Mesenteric fat pad (tissue), 1 donor: ENCODE measurements at places on chromosomes 7 and 10.

DNA sequence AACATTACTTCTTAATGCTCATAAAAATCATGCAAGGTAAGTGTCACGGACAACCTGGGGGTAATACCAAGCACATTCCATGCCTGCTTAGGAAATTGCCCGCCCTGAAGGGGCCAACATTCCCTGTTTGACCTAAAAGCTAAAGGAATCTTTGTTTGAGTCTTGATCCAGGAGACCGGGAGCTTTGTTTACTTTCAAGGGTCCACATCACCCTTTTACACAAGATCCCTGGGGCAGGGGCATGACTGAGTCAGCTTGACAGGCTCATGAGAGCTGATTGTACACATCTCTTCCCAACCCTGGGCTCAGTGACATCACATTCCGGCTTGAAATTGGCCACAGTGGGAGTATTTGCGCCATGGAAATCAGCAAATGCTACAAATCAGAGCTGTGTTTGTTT is 248.1 kb upstream of the HABP2 start:
- no peak for DNase-seq

DNA sequence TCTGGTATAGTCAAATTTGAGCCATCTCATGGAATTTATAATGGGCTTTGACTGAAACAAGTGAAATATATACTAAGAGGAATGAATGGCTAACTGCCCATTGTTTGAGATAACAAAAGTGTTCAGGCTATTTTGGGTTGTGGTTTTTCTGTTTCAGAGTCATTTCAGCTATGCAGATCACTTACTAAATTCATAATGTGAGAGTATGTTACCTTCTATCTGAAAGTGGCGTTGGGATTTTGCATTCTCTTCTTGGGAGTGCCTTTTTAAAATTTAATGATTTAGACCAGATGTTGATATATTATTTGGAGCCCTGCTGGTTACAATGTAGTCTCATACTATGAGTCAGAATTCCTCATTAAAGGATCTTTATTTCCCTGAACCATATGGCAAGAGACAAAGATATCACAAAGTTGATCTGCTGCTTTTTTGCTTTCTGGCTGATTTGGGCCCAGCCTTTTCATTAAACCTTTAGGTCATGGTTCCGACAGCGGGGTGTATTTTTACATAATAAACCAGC is 10.4 kb downstream of the VCL start:
- no peak for DNase-seq

GRCh38 chr7:47482013-47482875 is 99.7 kb downstream of the TNS3 start:
- DNase-seq: no peak

DNA sequence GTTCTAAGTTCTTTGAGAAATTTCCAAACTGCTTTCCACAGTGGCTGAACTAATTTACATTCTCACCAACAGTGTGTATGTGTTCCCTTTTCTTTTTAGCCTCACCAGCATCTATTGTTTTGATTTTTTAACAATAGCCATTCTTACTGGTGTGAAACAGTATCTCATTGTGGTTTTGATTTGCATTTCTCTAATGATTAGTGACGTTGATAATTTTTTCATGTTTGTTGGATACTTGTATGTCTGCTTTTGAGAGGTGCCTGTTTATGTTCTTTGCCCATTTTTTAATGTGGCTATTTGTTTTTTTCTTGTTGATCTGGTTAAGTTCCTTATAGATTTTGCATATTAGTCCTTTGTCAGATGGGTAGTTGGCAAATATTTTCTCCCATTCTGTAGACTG is 191.4 kb downstream of the AGMO start:
- no peak for DNase-seq

- no peak for DNase-seq
Observed at GRCh38 chr7:154975984-154976383, 26.9 kb downstream of the PAXIP1 start.

GRCh38 chr10:131930150-131930549 is 29.3 kb downstream of the PPP2R2D start:
- peak; percentile 57 for DNase-seq

DNA sequence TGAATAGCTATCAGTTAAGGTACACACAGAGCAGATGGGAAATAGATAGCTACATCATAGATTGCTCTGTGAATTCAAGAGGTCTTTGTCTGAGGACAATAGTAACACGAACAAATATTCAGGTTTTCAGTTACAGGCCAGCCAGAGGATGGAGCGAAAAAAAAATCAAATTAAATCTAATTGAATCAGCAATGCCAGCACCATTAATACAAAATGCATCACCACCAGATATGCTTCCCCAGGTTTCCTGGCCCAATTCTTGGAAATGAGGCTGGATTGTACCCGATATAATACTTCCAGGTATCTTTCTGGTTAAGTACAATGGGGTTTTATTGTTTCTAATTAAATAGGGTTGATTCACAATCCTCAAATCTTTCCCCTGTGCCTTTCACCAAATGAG is 975.8 kb upstream of the AUTS2 start:
- DNase-seq: no peak

GRCh38 chr7:75739796-75740672 is 1.3 kb upstream of the HIP1 start:
- no peak for DNase-seq

DNA sequence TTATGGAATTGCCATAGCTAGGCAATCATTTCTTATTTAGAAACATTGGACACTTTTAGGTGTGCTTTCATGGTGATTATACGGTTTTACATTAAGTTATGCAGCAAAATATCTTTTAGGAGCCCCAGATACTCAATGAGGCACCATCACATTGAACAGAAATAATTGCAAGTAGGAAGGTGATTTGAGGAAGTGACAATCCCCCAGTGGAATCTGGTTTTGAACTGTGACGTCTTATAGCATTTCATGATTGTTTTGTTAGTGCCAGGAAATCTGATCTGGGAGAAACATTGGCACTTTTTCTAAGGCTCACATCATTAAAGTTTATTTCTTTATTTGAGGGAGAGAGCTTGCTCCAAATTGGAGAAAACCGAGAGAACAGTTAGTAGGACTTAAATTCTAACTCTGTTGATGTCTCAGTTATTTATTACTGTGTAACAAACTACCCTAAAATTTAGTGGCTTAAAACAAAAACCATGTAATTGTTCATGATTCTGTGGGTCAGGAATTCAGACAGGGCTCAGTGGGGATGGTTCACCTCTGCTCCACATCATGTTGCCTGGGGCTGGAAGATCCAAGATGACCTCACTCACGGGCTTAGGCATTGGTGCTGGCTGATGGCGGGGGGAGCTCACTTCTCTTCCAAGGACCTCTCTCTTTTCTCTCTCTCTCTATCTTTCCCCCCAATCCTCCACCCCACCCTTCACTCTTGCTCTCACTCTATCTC is 78.2 kb upstream of the STEAP1B start:
- no peak for DNase-seq

DNA sequence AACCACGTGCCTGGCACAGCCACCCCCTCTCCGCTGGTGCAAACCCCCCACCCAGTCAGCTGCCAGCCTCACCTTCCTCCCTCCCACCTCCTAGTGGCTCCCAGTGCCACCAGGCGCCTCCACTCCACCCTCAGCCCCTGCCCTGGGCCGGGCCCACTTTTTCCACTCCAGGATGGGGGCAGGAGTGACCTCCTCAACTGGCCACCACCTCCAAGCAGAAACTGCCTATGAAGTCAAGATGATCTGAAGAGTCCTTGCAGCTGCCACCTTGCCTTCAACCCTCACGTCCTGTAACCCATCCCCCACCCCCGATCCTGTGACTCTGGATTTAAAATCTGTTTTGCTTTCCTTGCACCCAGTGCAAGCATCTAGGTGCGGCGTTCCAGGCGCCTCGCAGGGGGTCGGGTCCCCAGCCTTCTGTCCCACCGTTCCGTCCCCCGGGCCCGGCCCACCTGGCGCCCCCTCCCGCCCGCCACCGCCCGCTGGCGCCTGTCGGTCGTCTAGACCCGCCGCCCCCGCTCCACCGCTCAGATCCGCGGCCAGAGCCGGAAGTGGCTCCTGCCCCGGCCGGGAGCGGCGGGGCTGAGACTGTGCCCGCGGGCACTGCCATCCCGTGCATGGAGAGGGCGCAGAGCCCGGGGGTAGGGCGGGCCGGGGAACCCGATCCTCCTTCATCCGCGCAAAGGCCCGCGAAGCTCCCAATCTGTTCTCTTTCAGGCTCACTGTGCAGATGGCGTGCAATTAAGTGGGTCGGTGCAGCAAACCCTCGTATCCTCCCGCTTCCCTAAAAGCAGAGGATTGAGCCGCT is 51.2 kb upstream of the GTF2I start:
- no peak for DNase-seq

DNA sequence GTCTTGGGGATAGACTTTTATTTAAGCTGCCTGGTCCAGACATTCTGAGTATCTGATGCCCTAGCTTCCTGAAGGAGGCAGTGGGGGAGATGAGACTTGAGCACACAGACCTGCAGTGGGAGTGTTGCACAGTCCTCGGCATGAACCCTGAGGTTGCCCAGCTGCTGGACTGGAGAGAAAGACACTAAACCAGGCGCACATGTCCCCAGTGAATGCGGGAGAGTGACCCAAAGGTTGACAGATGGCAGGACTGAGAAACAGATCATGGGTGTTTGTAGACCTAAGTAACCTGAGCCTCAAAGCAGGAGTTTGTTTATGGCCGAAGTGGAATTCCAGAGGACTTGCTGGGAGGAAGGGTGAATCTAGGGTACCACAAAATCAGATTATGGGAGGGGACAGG is 15.7 kb upstream of the MSRB2 start:
- no peak for DNase-seq

DNA sequence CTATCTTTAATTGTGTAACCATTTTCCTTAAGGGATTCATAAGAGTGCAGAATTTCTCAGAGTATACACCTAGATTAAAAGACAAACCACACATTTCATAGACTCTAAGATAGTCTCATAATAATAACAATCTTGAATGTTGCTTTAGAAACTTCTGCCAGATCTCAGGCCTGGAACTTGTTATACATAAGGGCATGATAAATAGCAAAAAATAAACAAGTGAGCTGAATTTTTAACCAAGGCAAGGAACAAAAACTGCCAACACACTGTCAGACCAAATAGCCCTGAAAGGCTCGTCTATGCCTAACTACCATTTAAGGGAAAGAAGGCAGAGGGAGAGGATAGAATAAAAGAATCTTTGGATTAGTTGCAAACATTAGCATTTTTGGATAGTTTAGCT is 65.8 kb upstream of the SEMA3C start:
- DNase-seq: no peak

DNA sequence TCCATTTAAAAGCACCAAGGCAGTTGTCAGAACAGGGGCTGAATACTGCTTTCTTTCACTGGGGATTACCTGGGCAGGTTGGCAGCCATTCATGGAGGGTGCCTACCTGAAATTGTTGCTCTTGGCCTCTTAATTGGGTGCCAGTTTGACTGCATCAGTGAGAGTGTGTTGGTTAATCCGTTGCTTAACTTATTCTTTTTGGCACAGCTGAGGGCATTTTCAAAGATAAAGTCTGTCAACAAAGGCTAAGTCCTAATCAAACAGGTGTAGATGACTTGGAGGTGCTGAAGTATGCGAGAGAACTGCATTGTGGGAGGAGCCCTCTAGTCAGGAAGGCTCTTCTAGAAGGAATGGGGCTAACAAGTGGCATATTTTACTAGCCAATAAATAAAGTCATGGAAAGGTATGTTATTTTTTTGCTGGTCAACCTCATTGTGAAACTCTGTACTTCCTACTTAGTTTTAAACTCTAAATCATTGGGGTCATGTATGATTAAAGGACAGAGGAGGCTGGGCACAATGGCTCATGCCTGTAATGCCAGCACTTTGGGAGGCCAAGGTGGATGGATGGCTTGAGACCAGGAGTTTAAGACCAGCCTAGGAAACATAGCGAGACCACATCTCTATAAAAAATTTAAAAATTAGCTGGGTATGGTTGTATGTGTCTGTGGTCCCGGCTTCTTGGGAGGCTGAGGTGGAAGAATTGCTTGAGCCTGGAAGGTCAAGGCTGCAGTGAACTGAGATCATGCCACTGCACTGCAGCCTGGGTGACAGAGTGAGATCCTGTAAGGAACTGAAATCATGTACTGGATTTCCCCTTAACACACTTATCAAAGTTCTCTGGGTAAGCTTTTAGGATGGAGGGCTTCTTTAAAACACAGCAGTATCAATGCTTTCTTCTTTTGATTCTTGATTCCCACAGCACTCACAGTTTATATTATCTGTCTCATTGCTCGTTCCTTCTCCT is 134.1 kb downstream of the LRMDA start:
- no peak for DNase-seq

DNA sequence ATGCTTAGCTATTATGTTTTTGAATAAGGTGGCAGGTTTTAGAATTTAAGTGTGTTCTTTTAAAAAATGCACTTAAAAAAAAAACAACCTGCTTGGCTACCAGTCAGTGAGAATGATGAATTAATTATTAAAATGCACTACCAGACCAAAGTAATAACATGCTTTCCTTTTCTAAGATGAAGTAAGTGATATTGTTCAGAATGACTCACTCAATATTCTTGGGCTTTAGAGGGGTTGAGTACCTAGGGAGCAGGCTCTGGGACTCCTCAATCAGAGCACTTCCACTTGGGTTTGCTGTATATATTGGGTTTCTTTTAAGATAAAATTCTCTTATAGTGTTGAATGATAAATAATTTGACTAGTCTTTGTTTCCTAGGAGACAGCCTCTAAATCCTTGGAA is 8.6 kb downstream of the STAM start:
- DNase-seq: no peak

- no peak for DNase-seq
Observed at GRCh38 chr10:67141300-67141699, 215.5 kb downstream of the LRRTM3 start.

DNA sequence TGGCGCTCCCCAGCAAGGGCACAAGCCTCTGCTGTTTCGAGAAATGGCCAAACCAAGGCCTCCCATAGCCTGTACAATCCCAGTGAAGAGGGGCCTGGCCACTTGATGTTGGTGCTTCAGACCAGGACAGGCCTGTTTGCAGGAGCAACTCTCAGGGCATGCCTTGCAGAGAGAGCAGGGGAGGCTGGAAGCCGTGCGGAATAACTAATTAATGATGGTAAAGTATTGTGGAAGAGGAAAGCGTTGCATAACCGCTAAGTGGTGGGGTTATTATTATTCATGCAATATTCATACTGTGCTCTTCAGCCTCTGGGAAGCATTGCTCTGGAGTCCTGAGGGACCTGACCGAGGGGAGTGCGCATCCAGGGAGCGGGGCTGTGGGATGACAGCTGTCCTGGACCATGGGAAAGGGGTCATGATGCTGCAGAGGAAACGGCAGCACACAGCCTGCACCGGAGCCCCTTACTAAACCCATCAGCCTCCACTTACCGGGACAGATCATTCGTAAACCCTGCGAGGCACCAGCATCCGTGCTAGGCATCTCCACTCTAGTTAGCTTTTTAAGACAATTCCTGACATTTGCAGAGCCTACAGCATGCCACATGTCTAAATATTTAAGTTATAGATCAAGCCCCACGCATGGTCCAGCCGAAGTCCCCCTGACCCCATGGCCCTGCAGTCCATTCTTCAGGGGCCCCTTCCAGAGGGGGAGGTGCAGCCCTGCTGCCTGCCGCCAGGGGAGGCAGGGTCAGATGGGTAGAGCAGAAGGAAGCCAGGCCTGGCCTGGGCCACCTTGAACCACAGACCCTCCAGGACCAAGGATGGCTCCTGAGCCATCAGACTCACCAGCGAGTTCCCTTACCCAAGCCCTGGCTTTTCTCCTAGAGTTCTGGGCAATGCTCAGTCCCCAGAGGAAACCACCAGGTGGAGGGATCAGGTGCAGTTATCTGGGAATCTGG is 11.6 kb downstream of the TMEM273 start:
- DNase-seq: no peak
